Activated effector memory CD4-positive, alpha-beta T cell treated with Interleukin-2 at 50 U/mL for 16 hours (primary cell): ENCODE measurements at places on chromosomes 7 and 10.

GRCh38 chr10:70145166-70145665, 1.3 kb downstream of the TYSND1 start:
- no peak for DNase-seq

DNA sequence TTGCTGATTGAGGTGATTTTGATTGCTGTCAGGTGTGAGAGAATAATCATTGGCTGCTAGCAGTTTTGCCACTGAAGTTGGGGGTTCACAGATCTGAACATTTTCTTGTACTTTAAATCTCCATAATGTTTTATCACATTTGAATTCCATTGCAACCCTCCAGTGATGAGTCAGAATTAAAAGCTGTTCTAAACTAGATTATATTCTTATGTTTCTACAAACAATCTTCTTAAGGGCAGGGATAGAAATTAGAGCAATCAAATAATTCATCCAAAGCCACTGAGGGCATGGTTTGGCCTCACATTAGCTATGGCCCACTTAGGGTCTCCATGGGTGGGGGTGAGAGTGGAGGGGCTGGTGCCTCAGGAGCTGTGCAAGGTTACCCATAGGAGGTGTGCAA, 53.0 kb upstream of the RPA3 start:
- DNase-seq = no peak

- no peak for DNase-seq
Measured at GRCh38 chr7:41832941-41833340, 130.1 kb upstream of the INHBA start.

GRCh38 chr10:130531312-130531711, 395.1 kb downstream of the GLRX3 start:
- DNase-seq = no peak

DNA sequence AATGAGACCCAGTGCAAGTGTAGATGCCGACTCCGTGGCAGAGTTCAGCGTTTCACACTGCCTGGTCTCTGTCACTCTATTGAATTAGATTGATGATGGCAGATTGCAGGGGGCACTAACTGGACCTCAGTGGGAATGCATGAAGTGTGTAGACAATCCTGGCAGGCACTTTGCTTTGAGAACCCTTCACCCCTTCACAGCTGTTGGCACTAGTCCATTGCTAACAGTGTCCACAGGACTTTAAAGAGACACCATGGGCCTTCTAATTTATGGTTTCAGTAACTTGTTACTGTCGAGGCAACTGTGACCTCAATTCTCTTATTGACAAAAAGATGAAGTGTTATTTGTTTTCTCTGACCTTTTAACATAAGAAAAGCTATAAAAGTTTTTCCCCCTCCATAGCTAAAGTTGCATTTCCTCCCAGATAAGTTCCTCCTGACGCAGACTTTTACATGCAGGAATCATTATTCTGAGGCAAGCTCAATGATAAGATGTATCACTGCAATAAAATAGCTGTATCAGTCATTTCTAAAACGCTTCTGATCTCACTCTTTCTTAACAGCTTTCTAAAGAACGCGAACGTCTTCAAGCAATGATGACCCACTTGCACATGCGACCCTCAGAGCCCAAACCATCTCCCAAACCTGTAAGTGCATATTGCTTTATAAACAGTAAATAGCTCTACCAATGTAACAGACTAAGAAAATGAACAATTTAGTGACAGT, 238.9 kb downstream of the FOXP2 start:
- no peak for DNase-seq
